ENCODE measurements at places on chromosomes 5 and 9.

DNA sequence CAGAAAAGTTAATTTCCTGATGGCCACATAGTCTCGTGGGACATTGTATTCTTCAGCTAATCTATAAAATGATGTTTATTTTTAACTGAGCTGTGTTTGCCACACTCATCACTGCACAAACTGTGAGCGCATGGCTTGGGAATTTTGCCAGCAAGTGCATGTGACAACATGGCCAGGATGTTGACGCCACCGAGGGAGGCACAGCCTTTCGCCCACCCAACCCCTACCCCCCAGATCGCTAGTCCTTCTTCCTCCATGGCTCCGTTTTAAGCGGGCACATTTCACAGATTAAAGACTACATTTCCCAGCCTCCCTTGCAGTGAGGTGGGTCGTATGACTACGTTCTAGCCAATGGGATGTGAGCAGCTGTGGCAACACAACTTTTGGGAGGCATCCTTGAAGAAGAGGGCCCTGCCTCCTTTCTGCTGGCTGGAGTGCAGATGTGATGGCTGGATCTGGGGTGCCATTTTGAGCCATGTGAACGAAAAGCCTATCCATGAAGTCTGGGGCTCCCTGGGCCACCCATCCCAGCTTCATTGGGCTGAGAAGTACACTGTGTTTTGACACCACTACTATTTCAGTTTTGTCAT, 7.9 kb downstream of the NRARP start:
- peak; percentile 81 for DNase-seq

DNA sequence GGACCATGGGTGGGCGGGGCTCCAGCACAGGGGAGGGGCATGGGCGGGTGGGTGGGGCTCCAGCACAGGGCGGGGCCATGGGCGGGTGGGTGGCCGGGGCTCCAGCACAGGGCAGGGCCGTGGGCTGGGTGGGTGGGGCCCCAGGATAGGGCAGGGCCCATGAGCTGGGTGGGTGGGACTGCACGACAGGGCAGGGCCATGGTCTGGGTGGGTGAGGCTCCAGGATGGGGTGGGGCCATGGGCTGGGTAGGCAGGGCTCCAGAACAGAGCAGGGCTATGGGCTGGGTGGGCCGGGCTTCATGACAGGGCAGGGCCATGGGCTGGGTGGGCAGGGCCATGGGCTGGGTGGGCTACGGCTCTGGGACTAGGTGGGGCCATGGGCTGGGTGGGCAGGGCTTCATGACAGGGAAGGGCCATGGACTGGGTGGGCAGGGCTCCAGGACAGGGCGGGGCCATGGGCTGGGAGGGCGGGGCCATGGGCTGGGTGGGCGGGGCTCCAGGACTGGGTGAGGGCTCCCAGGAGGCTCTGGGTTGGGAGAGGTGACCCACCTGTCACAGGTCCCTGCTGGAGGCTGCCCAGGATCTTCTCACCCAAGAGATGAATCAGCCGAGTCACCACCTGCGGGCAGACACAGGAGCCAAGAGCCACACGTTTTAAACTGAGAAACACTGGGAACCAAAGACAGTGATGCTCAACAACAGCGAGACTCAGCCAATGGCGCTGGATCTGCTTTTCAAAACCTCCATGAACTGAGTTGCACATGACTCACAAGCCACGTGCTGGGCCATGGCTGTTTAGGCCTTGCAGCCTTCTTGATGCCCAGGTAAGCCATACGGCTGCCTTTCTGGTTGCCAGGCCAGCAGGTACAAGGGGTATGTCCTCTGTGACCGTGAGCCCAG, 33.6 kb upstream of the NSMF start:
- DNase-seq = no peak

DNA sequence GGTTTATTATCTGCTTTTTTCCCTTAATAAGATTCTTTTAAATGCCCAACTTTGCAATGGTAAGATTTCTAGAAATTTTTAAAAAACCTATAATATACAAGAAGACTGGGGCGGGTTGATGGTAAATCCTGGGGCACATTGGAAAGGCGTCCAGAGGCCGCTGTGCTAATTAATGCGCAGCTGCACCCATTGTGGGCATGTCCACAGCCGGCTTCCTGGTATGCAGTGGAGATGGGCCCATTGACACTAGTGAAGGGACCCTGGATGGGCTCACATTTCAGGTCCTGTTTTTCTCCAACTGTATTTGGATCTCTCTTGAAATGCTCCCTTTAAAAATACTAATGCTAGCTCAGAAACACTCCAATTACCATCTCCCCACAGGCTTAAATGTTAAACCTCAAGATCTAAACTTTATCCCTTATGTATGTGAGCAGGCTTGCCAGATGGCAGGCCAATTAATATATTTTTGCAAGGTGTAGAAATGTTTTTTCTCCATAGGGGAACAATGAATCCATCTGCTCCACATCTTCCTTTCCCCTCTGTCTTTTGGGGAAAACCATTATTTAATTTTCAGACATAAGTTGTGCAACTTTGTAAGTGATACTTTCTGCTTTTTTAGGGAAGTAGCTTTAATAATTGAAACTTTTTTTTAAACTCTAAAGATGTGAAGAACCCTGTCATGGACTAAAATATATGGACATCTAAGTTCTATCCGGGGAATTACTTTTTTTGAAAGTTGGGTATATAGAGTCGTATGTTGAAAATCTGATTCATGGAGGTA, 177.3 kb downstream of the CD180 start:
- no peak for DNase-seq

- DNase-seq = no peak
Observed at GRCh38 chr5:87729781-87730180, 317.1 kb upstream of the CCNH start.

DNA sequence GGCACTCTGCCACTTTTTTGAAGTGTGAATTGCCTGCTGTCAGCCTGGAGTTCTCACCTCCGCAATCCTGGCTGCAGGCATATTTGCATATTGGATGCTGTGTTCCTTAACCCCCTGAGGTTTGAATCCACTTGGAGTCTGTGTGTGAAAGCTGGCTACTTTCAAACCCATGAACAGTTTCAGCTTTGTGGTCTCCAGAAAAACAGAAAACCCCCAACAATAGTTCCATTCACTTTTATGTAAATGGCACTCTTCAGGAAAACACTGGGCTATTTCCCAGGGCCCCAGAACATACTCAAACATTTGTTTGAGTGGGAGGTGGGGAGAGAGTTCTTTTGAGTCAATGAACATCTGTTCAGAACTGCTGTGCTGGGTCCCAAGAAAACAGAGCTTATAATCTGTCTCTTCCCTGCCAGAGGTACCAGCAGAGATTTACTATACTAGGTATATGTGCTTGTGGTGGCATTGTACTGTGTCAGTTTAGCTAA, 5.0 kb downstream of the NUDT2 start:
- DNase-seq = no peak

GRCh38 chr5:150410524-150411244, 2.0 kb downstream of the CD74 start:
- DNase-seq = peak; percentile 84

- DNase-seq = no peak
Observed at GRCh38 chr9:36063804-36064447, 27.2 kb downstream of the RECK start.

DNA sequence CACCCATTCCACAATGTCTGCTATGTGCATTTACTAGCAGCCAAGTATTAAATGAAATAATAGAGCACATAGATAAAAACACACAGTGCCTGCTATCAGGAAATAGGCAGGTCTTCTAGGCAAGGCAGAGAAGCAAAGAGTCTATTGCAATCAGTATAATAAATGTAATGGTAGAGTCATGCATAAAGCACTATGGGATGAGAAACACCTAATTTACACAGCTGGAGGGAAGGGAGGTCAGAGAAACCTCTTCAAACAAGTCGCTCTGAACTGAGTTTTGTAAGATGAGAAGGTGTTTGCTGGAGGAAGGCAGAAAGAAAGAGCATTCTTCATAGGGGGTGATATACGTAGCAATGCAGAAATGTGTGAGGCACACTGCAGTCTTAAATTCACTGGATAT, 341.0 kb upstream of the DMAC1 start:
- no peak for DNase-seq

GRCh38 chr9:125418404-125418803, 156.8 kb downstream of the GAPVD1 start:
- DNase-seq = no peak

DNA sequence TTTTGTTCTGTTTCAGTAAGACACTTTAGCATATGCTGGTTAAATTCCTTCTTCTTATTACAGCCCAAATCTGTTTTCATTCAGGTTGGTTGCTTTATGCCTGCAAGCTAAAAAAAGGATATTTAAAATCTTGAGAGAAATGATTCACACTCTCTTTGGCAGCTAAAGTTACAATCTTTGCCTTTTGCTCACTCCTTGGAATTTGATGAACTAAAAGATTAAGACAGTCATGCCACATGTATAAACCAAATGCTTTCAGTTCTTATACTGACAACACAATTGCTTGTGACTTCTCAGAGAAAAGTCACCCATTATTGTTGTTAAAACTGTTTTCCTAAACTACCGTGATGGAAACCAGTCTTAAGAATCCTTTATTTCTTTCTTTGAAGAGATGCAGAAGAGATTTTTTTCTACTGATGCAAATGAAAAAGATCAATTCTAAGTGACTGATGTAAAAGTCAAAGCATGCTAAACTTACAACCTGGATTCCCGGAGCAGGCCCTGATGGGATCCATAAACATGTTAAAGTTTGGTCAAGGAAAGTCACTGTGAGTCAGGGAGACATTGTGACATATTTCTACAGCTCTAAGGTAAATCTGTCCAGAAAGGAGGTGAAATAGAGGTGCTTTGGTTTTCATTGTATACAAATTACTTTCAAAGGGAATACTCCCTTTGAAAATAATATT, 144.2 kb upstream of the CDH10 start:
- no peak for DNase-seq

- no peak for DNase-seq
Observed at GRCh38 chr5:160441311-160441781, 19.7 kb downstream of the PTTG1 start.

GRCh38 chr5:171693412-171693811, 92.2 kb upstream of the SMIM23 start:
- DNase-seq = no peak

- peak; percentile 78 for DNase-seq
Observed at GRCh38 chr9:32431940-32432555, 47.6 kb downstream of the ACO1 start.

- no peak for DNase-seq
Observed at GRCh38 chr5:73066466-73066865, 53.9 kb upstream of the TMEM171 start.

- DNase-seq = peak; percentile 53
Observed at GRCh38 chr5:76114179-76114851, 31.1 kb downstream of the SV2C start.

Data from dermis blood vessel endothelial cell (primary cell).